Non-pigmented ciliary epithelial cell (primary cell): ENCODE measurements at places on chromosomes 2 and 18.

DNA sequence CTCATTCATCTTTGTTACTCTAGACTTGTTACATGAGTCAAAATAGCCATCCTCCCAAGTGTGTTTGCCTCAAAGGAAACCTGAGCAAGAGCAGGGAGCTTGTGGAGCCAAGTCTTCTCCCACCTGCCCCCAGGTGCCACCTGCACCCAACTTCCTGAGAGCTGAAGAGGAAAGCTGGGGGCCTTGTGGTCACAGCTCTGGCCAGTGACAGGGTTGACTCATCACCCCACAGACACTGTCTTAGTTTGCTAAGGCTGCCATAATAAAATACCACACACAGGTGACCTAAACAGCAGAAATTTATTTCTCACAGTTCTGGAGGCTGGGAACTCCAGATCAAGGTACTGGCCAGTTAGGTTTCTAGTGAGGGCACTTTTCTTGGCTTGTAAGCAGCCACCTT lies 99.6 kb downstream of the TPGS2 start:
- no peak for DNase-seq

- DNase-seq = no peak
Measured at GRCh38 chr2:175937216-175937615, 64.9 kb downstream of the LNPK start.

DNA sequence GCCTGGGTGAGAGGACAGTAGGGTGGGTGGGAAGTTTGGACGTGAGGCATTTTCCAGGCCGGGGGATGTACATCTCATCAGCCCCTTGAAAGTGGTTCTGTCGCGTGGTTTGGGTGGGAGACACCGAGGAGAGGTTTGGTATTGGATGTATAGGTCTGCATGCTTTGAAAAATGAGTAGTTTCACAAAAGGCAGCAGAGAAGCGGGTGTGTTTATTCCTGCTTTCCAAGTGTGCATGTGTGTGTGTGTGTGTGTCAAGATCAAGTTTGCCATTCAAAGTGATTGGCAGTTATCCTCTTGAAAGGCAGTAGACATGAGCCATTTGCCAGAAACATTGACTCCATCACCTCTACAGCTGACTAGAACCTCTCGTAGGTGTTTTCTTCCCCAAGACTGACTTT lies 423.1 kb upstream of the POU3F3 start:
- no peak for DNase-seq

DNA sequence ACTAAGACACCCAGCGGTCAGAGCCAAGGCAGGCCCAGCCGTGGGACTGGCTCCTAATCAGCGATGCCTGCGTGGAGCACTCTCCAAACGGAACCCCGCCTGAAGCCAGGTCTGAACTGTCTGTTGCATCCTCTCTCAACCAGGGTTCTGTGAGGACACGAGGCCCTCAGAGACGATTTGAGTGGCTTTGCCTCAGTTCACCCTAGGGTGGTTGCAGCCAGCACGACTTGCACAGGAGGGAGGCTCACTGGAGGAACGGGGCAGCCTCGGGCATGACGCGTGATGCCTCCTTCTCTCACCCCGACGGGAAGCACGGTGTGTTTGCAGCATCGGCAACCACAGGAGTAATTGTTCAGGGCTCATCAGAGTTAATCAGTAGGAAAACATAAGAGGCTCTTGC lies 336.4 kb downstream of the EIPR1 start:
- DNase-seq = no peak

DNA sequence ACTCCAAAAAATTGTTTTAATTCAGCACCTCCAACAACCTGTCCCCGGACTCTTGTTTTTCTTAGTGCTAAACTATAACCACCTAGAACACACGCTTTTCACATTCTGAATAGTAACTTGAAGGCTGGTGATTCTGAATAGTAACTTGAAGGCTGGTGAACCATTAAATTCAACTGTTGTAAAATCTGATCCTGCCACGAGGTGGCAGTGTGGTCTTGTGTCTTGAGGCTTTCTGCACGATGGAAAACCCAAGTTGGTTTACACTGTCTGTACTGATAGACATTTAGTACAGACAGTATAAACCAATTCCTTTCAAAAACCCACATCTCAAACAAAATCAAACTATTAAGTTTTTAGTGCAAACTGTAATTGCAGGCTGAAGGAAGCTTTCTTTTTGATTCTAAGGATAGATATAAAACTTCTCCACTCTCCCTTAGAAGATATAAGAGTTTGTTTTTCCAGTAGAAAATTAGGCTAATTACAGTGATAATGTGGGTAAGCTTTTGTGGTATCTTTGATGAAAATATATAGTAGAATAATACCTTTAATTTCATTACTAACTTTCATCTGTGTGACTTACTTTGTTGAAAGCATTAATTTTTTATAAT lies 57.6 kb downstream of the VAPA start:
- DNase-seq = peak; percentile 37

DNA sequence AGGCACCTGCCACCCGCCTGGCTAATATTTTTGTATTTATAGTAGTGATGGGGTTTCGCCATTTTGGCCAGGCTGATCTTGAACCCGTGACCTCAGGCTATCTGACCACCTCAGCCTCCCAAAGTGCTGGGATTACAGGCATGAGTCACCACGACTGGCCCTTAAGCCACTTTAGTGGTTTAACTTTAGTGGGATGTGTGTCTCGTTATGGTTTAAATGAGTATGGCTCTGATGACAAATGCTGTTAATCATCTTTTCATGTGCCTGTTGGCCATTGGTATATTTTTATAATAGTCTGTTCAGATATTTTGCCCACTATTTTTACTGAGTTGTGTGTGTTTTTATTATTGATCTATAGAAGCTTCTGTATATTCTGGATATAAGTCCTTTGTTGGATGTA lies 205.9 kb downstream of the MYO1B start:
- DNase-seq = no peak

- no peak for DNase-seq
Measured at GRCh38 chr2:70703900-70704549, 64.0 kb downstream of the ADD2 start.

- DNase-seq = no peak
Measured at GRCh38 chr18:74068296-74068695, 79.3 kb downstream of the FBXO15 start.

DNA sequence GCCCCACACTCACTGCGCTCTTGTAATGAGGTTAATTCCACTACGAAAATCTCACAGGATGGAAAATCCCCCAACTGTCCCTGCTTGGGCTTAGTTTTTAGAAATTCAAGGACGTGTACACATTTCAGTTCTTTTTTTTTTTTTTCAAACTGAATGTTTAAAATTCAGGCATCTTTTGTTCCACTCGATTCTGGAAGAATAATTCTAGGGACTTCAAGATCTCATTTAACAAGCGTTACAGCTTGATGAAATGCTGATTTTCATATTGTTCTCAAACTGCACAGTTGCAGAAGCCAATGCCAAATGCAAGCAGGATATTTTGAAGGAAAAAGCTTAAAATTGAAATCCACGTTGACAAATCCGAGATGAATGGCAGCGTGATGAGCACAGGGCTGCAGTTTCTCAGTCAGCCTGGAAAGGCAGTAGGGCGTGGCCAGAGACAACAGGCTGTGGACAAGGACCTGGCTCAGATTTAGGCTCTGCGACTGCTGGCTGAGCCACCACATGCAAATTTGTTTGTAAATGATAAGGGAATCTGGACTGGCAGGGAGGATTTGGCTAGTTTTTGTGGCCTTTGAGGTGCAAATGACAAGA lies 128.1 kb upstream of the MYCN start:
- no peak for DNase-seq

- no peak for DNase-seq
Measured at GRCh38 chr2:216090369-216090786, 8.7 kb downstream of the TMEM169 start.

DNA sequence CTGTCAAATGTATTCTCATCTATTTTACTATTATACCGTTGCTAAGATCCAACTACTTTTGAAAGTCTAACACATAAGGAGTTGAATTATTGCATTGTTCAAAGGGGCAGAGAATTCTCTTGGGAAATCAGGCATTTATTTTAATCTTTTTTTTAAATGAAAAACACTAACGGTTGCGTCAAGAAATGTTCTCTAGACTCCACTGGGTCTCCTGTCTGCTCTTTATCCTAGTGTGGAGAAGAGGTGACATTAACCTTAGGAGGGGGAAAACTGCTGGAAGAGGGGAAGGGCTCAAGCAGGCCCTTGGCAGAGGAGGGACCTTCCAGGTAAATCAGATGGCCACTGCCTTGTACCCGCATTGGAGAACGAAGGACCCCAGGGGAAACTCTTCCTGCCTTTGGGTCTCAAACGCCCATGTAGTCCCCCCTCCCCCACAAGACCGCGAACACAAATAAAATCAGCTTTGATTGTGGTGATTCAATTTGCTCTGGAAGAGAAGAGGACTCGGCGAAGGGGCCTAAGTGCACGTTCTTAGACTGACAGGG lies 1.1 kb upstream of the APCDD1 start:
- DNase-seq = no peak

DNA sequence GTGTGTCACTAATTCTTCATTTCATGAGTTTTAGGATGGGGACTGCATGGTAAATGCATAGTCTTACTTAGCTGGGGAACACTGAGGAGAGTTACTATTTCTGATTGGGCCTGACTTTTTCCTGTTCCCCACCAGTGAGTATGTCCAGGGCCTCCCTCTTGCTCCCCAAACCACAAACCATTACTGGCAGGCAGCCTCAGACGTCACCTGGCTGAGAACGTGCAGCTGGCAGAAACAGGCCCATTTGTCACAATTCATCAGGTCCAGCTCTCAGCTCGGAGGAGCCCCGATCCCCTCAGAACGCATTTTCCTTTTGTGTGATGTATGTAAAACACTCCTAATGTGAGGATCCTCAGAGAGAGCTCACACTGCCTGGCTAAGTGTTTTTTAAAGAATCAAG lies 71.7 kb upstream of the SIX3 start:
- DNase-seq = no peak

- DNase-seq = no peak
Measured at GRCh38 chr18:52844323-52844722, 504.3 kb downstream of the DCC start.

DNA sequence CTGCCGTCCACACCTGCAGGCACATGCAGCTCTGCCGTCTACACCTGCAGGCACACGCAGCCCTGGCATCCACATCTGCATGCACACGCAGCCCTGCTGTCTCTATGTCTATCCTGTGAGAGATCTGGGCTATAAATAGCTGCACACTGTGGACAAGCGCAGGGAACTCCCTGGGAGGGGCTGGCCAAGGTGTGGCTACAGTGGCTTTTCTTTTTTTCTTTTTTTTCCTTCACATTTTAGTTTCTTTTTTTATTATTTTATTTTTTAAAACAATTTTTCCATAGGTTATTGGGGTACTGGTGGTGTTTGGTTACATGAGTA lies 42.0 kb downstream of the TMEM182 start:
- DNase-seq = no peak

DNA sequence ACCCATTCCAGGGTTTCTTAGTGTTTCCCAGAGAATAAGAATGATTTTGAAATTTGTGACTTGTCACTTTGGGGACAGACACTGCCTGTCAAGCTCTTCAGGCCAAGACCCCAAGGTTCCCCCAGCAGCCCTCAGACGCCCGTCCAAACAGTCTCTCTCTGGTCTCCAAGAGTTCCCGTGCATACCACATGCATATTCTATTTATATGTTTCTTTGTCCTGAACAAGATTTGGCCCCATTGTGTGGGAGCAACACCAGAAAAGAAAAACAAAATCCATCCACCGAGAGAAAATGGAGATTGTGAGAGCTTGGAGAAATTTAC lies 52.2 kb upstream of the CTAGE1 start:
- no peak for DNase-seq

DNA sequence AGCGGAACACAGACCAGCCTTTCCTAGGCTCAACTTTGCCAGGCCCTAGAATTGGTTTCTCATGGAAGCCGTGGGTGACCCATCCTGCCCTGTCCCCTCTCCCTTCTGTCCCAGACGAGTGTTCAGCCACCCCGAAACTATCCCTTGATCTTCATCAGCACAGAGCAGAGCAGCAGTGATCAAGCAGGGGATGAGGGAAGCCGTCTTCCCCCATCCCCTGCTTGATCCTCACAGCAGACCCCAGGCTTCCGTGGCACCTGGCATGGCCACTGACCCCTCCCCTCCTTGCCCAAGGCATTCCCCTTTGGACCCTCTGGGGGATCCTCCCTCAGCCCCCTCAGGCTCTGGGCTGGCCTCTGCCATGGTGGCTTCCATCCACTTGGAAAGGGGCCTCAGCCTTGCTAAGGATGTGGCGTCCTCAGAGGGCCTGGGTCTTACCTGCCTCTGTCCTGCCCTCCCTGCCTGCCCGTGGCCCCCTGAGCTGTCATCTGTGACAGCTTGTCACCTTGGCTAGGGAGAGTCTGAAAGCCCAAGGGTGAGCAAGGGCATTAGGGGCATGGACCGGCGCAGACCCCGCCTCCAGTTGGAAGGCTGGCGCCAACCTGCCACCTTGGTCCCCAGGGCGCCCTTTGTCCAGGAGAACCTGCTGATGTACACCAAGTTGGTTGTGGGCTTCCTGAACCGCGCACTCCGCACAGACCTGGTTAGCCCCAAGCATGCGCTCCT lies 10.4 kb upstream of the CCDC74A start:
- DNase-seq = no peak

DNA sequence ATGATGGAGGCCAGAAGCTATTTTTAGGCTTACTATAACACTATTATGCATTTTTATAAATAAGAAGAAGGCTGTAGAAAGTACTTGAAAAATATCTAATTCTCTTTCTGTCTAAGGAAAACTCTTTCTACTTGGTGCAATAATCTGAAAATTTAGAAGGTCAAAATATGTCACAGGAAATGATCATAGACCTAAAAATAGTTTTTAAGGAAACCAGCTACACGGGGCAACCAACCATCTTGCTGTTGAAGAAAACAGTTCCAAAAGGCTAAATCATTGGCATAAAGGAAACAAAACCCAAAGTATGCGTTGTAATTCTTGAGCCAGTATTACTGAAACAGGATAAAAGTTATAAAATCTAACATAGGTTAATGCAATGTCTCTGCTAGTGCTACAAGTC lies 40.2 kb downstream of the SOCS6 start:
- no peak for DNase-seq

- no peak for DNase-seq
Measured at GRCh38 chr18:54147439-54147838, 77.0 kb downstream of the MBD2 start.

GRCh38 chr2:159175182-159175581 lies 111.3 kb downstream of the WDSUB1 start:
- no peak for DNase-seq

DNA sequence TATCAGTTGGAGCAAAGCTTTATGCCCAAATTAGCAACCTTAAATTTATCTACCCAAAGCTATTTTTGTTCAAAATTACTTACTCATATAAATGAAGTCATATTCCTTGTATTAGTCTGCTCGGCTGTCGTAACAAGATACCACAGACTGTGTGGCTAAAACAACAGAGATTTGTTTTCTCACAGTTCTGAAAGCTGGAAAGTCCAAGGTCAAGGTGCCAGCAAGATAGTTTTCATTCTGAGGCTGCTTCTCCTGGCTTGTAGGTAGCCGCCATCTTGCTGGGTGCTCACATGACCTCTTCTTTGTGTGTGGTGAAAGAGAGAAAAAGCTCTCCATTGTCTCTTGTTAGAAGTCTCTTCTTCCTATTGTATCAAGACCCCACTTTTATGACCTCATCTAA lies 15.7 kb upstream of the DPP10 start:
- no peak for DNase-seq

GRCh38 chr2:181853696-181854095 lies 37.8 kb upstream of the ITPRID2 start:
- DNase-seq = no peak

GRCh38 chr2:100042562-100042961 lies 99.8 kb downstream of the AFF3 start:
- no peak for DNase-seq
